ENCODE measurements at places on chromosomes 12 and 14. TPM values are rescaled to one million over a fixed set of nuclear protein-coding genes. Genes with fewer than 3 reads are reported as not detected.

Gene CD69
- polyA plus RNA-seq: not detected

Gene PPM1H
- 11.4 TPM for polyA plus RNA-seq

Gene KCNC2
- polyA plus RNA-seq: not detected

Gene ZNF891
- 1.6 TPM for polyA plus RNA-seq

All from GM23338 (cell line).